HS-5 (cell line): ENCODE measurements at places on chromosomes 3 and 15.

GRCh38 chr3:138867996-138868395 lies 33.3 kb upstream of the PIK3CB start:
- no peak for DNase-seq

GRCh38 chr3:106635826-106636225 lies 741.4 kb upstream of the CCDC54 start:
- DNase-seq = no peak

DNA sequence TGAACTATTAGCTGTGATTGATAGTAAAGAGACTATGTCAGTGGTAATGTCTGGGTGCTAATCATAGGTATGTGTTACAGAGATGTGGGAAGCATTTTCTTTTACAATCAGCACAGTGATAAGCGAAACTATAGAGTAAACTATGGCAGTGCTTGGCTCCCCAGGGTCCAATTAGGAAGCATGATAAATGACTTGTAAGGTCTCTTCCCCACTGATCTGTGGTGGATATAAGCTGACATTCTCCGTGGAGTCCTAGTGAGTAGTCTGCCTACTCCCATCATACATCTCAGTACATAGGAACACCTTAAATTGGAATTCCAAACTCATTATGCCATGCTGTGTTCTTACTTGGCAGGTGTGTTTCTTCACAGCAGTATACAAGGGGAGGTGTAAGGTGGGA lies 204.2 kb downstream of the GAP43 start:
- no peak for DNase-seq

- no peak for DNase-seq
Measured at GRCh38 chr3:143731776-143732175, 116.5 kb downstream of the SLC9A9 start.

DNA sequence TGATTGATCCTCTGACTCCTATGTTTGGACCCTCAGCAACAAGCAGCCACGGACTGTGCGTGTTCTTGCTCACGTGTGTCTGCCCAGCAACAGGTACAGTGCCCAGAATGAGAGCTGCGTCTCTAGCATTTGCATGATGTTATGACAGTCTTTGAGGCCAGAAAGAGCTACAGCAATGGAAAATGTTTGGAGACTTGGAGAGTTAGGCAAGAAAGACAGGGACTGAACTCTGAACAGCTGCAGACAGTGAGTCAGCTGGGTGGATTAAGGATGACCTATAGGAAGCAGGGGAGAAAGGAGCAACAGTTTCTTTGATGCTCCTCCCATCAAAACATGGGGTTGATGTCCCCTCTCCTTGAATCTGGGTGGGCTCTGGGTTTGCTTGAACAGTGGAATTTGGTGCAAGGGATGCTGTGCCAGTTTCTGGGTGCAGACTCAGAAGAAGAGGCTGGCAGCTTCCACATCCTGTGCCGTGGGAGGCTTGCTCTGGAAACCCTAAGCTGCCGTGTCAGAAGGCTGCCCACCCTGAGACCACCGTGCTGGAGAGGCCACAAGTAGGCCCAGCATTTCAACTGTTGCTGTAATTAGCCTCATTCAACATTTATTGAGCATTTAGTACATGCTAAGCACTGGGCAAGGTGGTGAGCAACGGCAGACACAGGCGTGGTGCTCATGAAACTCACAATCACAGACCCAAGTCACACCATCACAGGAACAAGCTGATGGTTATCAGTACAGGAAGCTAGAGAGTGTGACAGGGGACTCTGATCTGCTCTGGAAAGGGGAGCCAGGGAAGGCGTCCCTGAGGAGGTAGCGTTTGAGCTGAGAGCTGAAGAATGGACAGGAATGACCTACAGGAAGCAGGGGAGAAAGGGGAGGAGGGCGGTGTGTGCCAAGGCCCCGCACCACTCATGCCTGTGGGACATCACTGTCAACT lies 21.7 kb downstream of the CCR9 start:
- no peak for DNase-seq

DNA sequence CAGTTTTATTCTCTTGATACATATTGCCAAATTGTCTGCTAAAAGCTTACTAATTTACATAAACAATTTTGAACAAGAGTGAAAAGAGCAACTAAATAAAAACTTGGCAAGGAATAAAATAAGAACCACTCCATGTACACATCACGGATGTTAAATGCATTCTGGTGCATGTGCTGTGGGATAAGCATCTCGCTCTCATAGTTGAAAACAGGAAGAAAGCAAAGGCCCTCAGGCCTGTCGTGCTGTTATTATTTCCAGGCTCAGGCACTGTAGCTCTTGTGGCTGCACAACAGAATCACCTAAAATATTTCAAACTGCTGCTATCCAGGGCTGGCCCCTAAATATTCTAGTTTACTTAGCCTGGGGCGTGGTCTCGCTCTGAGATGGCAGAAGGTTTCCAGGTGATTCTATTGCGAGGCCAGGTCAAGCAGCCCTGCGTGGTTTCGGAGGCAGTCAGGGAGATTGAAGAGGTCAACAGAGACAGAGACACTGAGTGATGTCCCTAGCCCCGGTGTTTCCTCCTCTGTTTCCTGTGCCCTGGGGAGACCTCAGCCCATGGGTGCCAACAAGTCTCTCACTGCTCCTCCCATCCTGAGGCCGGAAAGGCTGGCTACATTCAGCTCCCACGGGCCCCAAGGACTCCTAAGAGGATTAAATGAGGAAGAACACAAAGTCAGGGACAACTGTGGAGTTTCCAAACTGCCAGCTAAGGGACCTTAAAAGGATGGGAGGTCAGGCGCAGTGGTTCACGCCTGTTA lies 18.2 kb upstream of the PDIA5 start:
- DNase-seq = no peak

DNA sequence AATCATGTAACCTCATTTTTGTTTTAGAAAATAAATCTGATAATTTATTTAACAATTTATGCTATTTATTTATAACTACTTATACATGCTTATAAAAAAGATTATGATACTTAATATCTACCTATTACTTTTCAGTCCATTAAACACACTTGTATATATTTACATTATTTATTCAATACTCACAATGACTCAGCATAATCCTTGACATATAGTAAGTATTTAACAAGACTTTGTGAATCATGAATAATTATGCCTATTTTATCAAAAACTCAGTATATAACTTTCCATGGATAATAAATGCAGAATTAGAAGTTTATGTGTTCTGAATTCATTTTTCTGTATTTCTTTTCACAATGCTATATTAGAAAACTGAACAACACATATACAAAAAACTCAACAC lies 266.0 kb upstream of the STAC start:
- no peak for DNase-seq

DNA sequence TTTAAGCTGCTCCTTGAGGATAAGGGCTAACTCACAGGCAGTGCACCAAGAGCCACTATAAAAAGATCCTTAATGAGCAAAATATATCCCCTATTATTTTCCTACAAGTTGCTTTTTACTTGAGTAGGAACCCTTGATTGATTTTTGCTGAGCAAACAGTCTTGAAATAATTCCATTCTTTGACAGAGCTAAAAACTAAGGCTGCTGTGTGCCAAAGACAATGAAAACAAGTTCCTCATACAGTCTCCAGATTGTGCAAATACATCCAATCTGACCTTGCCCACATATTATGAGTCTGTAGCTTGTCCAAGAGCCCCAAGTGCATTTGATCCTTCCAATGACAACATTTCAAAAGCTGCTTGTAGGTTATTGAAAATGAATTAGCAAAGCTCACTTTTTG lies 15.0 kb downstream of the PRKAR2A start:
- DNase-seq = no peak

GRCh38 chr3:89072642-89073041 lies 34.8 kb upstream of the EPHA3 start:
- DNase-seq = no peak

- no peak for DNase-seq
Measured at GRCh38 chr15:83514584-83514983, 67.4 kb downstream of the SH3GL3 start.

- no peak for DNase-seq
Measured at GRCh38 chr3:2656806-2657777, 453.1 kb downstream of the IL5RA start.

- no peak for DNase-seq
Measured at GRCh38 chr3:89300526-89300925, 193.1 kb downstream of the EPHA3 start.

DNA sequence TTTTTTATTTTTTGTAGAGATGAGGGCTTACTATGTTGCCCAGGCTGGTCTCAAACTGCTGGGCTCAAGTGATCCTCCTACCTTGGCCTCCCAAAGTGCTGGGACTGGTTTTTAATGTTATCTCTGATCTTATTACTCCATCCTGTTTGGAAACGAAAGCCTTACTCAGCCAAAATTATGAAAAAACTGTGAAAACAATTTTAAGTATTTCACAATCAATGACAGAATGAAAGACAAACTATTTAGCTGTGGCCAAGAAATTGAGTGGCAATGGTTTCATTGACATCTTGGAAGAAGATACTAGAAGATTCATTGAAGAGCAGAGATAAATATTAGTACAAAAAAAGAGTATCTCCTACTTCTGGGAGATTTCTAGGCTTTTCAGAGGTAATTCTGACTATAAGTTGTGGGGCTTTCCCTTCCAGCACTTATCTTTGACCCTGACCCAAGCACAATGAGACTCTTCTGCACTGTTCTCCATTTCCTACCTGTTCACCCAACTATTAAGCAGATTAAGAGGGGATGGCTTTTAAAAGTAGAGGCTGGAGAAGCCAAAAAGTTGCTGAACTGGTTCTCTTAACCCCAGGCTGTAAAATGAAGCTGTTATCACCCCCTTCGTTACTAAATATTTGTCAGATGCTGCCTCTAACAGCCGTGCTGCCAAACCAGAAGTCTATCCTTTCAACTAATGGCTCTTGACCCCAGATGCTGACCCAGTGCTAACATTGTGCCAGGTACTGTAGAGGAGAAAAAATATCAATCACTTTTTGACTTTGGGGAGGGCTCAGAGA lies 14.2 kb upstream of the SLC25A36 start:
- no peak for DNase-seq

- no peak for DNase-seq
Measured at GRCh38 chr3:104992676-104993075, 374.0 kb upstream of the ALCAM start.

- no peak for DNase-seq
Measured at GRCh38 chr3:164222197-164222596, 856.1 kb downstream of the SI start.

DNA sequence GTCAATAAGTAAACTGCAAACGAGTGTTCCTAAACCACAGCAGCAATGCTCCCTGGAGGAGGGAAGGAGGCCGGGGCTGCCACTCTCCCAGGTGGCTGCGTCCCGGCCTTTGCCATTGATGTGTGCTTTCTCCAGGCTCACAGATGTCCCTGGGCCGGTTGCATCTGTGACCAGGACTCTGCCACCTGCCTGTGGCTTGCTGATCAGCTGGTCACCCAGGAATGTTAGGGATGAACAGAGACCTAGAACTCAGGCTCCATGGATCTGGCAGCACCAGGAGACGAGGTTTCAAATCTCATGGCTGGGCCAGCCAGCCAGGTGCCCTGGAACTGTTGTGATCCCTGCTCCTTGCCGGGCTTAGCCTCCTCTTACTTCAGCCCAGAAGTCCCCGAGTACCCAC lies 65.7 kb downstream of the KLF15 start:
- DNase-seq = no peak
